GM12864 (cell line): ENCODE measurements at places on chromosomes 5 and 9.
A peak's percentile ranks its signal among the peaks of the same experiment; 100 is the strongest.

DNA sequence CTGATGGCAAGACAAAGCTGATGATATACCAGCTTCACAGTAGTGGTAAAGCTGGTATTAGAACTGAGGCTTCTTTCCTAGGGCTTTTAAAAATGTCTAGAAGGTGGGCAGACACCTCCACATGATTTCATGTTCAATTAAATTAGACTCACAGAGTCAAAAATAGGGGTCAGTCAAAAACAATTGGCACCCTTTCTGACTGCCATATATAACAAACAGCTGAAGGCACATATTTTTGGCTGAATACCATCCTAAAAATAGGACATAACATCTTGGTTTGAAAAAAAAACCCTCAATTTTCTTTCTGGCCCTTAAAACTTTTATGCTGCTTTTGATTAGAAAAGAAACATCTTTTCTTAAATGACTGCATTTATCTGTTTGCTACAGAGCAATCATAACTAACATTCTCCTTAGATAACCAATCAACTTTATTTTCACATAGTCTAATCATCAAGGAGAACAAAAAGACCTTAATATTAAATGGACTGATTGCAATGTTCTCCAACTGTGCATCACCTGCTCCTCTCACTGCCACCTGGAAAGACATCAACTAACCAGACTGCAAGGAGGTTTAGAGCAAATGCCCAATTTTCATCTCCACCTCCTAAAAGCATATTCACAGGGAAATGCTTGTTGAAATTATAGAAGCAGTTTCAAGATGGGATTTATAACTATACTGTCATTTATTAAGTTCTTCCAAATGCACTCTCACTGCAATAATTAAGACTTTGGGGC, 3.2 kb downstream of the SGTB start:
- DNase-seq: no peak

- no peak for DNase-seq
These were observed 485.6 kb downstream of the ZSWIM6 start for GRCh38 chr5:61817472-61818326.

DNA sequence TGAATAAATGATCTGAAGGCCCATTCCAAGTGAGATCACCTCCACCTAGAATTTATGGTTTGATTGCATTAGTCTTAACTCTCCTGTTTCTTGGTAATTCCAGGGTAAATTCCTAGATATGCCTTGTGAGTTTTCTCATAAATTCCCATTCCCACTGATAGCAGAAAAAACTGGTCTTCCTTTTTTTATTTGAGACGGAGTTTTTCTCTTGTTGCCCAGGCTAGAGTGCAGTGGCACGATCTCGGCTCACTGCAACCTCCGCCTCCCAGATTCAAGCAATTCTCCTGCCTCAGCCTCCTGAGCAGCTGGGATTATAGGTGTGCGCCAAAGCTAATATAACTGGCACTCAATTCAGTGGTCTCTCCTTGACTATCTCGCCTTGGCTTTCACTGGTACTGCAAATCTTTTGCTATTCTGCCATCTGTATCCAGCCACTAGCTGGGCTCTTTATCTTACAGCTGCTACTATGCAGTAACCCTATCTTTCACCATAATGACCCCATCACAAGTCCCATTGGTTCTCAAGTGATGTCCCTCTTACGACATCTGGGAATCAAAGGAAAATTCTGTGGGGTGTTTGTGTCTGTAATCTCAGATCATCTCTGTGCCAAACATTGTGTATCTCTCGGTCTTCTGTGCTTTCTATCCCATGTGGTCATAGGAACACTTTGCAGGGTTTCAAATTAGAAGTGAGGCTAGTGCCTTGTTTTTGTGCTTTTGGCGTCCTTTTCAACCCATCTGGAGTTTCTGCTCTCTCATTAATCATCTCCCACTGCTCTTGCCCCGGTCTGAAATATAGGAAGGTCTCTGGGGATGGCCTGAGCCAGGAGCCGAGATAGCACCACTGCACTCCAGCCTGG, 14.4 kb downstream of the HNRNPK start:
- no peak for DNase-seq

DNA sequence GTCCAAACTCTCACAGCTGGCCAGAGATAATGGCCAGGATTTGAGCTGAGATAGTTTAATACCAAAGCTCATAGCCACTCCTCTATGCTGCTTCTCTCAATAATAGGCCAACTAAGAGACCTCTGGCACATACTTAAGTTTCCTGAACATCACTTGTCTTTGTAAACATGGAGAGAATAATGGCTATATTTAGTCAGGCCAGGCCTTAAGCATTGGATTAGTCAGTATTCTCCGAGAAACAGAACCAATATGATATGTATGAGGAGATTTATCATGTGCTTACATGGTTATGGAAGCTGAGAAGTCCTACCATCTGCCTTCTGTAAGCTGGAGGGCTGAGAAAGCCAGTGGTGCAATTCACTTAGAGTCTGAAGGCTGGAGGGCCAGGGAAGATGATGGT, 45.4 kb downstream of the CFAP95 start:
- no peak for DNase-seq

DNA sequence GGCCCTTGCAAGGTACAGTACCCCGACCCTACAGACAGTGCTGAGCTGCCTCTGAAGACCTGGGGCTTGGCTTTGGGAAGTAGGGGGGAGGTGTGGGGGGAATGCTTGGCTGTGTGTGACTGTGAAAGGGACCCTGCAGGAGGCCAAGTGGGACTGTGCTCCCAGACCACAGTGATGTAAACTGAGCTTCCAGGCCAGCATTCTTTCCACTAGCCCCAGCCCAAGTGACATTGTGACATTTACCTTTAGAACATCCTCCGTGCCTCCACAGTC, 31.2 kb downstream of the HMCN2 start:
- DNase-seq: no peak

DNA sequence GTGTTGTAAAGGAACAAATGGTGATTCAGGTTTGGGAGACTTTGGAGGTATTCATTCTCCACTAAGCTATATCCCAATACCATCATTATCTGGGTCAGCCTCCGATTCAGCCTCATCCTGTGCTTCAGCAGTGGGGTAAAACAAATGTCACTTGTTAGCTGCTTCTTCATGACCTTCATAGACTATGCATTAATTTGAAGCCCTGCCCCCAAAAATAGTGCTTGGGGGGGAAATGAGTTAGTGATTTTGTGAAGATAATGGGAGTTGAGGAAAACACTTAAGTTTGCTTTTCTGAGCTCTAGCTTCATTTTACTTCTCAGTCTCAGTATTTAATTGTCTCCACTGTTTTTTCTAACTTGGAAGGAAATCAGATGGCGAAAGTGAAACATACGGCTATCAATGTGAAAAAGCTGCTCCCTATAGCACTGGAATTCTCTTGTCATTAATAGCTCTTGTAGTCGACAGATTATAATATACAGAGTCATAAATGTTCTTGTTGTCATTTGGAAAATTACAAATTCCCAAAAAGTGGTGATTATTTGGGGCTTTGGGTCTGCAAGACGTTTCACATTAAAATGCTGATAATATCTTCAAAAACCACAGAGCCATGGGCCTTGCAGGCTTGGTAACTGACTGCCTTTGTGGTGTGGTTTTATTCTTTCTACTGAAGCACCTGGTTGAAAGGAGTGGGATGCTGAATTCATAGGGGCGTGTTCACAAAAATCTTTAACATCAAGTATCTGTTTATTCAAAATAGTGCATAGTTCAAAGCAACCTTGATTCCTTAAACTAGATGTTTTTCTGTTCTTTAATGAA, 40.0 kb downstream of the PIK3R1 start:
- DNase-seq: no peak

- no peak for DNase-seq
These were observed 256.8 kb downstream of the ROR2 start for GRCh38 chr9:91693226-91693625.

GRCh38 chr9:37144762-37145161, 24.4 kb downstream of the ZCCHC7 start:
- peak; percentile 40 for DNase-seq

DNA sequence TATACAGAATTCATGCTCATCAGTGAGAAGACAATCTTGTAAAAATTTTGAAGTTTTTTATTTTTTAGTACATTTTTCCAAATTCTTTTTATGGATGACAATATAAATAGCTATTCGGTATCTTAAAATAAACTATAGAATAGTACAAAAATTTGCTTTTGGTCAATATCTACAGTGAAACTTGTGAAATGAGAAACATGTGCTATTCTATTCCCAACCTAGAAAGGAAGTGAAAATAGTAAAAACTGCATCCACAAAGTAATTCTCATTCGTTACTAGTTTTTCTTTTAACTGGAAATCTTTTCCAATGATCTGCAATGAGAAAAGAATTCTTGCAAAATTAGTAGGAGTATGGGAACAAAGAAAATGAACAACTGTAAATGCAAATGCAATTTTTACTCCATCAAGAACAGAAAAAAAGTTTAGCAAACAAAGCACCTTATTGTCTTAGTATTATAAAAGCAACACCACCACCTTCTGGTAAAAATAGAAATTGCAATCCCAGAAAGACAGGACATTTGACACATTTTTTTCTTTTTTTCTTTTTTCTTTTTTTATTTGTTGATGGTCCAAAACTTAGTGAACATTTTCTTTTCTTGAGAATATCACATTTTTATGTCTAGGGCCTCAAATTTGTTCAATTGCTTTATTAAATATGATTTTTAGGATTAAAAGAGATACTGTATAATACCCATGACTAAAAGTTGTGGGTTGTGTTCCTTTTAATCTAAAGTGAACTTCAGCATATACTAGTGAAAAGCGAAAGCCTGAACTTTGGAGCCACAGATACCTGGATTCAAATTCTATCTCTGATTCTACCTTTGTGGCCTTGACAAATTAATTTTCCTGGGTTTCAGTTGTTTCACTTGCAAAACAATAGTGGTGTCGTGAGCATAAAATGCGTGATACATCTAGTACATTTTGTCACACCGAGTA, 72.3 kb downstream of the SLCO4C1 start:
- peak; percentile 2 for DNase-seq

DNA sequence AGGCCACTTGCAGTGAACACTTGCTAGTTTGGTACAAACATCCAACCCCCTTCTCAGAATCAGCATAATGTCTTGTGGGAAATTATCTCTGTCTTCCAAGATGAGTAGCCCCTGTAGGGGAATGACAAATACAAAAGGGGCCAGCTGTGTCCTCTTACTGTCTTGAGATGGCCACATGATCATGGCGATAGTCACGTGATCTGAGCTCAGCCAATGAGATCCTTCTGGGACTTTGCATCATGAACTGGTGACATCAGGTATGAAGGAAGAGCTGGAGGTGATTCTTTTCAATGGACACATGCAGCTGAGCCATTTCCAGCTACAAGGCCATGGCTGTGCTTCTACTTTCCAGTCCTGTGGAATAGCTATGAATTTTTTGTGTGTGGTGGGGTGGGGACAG, 206.3 kb downstream of the IRX1 start:
- no peak for DNase-seq

DNA sequence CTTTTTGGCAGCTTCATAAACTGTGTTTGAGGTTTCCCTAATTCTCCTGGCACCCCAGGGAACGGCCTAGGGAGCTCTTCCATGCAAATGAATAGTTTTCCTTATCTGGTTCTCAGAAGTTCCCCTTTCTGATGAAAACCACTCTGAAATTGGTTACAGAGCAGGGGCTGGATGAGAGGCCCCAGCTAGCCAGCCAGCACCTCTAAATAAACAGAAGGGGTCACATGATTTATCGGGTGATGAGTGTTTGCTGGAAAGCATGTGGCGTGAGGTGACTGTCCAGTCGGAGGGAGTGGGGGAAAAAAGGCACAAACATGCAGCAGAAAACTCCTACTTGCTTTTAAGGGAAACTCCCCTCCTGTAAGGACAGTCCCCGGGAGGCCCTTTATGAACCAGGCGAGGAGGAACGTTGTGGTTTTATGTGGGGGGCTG, 261.2 kb upstream of the ANKRD55 start:
- DNase-seq: no peak

GRCh38 chr9:88831713-88832407, 159.4 kb upstream of the S1PR3 start:
- no peak for DNase-seq

DNA sequence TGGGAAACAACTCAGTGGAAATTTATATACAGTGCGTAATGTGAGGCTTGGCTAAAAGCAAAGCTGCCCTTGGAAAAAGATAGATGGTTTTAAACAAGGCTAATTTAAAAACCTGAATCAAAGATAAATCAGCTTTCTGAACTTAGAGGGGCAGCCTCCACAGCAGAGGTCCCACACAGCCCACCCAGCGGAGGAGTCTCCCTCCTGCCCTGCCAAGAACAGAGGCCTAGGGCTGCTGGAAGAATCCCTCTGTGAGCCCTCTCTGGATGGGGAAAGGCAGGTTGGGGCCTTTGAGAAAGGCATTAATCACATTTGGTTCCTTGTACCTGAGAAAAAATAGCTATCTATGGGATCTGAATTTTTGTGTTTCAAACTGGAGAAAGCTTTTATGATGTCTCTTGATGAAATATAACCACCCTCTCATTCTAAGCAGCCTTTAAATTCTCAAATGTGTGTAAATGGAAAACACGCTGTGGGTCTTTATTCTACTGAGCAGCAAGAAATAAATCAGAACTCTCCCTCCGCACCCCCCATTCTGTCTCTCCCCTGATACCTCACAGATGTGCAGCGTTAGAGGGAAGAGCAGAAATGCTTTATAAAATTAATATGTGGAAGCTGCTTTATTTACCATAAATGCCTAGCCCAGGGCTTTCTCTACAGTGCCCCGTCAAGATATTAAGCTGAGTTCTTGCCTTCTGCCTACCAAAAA, 329.2 kb downstream of the EFNA5 start:
- no peak for DNase-seq

DNA sequence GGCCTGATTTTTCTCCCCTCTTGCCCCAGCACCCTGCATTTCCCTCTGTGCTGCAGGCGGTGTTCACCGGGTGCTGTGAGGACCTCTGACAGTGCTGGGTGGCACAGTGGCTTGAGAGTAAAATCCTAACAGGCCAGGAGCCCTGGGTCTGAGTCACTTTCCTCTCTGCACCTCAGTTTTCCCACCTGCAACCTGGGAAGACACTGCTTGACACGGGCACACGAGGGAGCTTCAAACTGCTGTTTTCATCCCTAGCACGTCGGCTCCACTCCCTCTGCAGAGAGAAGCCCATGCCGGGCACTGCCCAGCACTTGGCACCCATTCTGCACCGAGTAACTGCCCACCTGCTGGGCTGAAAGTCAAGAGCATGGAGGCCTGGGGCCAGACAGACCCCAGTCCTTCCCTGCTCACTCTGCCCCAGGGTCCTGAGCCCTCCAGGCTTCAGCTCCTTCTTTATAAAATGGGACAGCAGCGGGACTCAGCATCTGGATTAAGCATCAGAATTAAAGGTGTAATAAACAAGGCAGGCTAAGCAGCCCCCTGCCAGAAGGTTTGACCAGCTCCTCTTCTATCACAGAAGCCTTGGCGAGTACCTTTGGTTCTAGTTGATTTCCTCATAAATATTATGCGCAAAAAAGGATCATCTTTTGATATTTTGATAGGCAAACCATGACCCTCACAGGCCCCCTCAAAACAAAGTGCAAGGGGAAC, 5.2 kb downstream of the GFI1B start:
- no peak for DNase-seq

- DNase-seq: no peak
These were observed at the start of gene GRK6 for GRCh38 chr5:177426566-177427210. TSS of gene GRK6 (plus strand) at chr5:177426676. CDS start at chr5:177426846, 170 bp downstream.

- DNase-seq: no peak
These were observed 74.5 kb downstream of the APTX start for GRCh38 chr9:32926911-32927310.
